ENCODE measurements at places on chromosomes 5 and 9.
A peak's percentile ranks its signal among the peaks of the same experiment; 100 is the strongest.

DNA sequence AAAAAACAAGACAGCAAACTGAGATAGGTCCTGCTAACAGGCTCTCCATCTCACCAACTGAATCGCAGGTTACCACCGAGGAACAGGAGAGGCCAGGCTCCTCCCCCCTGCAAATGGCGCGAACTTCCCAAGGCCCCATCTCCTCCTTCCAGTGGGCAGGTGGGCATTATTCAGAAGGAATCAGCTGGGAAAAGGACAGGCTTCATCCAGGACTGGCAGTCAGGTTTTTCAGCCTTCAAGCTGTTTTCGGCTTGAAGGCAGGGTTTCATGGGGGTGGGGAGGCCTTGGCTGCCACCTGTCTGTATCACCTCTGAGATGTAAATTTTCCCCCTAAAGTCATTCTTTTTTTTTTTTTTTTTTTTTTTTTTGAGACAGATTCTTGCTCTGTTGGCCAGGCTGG lies 79.4 kb downstream of the SFXN1 start:
- no peak for DNase-seq

DNA sequence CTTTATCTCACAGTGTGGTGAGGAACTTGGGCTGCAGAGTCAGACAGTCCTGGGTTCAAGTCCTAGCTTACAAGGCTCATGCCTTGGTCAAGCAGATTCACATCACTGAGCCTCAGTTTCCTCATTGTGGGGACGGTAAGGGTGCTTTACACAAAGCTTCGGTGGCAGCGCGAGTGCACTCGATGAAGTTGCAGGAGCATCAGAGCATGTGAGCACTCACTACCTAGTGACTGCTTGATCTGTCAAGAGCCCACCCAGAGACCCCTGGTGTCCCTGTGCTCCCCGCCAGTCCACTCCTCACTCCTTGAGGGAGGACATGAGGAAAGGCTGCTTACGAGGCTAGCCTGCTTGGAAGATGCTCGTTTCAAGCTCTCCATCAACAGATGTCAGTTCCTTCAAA lies 56.2 kb upstream of the GARNL3 start:
- no peak for DNase-seq

- DNase-seq, result peak; percentile 56
Measured at GRCh38 chr9:130426883-130427282, 17.9 kb upstream of the ASS1 start.

- DNase-seq, result no peak
Measured at GRCh38 chr9:16131264-16131663, 578.4 kb downstream of the CCDC171 start.

GRCh38 chr5:28346696-28347095 lies 1308.3 kb upstream of the CDH9 start:
- no peak for DNase-seq

GRCh38 chr5:376799-377325 lies 55.3 kb downstream of the AHRR start:
- DNase-seq, result no peak
